Activated CD4-positive, CD25-positive, alpha-beta regulatory T cell (primary cell): ENCODE measurements at places on chromosomes 13 and 19.

DNA sequence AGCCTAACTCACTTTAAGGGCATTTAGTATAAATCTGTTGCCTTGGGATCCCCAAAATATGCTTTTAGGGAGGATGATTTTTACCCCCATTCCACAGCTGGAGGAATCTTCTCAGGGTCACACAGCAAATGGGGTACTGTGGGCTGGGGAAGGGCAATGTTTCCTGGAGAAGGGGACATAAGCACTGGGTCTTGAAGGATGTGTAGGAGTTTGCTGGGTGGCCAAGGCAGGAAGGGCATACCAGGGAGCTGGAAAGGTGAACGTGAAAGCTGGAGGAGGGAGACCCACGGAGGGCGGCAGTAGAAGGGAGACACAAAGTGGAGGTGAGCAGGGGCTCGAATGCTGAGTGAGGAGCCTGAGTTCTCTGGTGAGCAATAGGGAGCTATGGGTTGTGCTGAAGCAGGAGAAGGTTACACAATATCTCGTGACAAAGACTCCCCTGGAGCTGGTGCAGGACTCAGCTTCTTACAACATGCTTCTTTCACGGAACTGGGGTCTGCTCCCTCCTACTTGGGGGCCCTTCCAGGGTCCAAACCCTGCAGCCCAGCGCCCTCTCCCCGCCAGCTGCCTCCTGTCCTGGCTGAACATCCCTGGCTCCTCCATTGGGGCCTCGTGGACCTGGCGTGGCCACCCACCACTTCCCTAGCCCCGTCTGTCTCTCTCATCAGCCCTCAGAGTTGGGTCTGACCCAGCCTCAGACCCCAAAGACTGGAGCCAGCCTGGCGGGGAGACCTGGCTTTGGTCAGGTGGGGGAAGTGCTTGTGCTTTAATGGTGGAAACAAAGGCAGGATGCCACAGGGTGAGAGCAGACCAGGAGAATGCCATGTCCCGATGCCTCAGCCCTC lies 11.1 kb downstream of the CILP2 start:
- DNase-seq = no peak

DNA sequence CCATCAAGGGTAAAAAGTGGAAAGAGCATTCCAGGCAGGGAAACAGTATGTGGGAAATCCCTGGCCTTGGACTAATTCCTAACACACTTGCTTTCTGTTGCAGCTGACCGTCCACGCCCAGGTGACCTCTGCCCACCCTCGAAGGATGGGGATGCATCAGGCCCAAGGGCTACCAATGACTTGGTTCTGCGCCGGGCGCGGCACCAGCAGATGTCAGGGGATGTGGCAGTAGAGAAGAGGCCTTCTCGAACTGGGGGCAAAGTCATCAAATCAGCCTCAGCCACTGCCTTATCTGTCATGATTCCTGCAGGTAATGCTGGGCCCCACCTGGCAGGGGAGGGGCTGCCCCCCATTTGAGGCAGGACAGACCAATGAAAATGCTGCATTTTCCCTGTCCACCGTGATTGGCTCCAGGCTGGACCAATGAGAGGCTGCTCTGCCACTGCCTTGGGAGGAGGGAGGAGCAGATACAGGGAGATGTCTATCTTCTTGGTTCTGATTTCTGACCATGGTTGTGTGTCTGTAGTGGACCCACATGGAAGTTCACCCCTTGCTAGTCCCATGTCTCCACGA lies 12.6 kb downstream of the DNASE2 start:
- DNase-seq = no peak

DNA sequence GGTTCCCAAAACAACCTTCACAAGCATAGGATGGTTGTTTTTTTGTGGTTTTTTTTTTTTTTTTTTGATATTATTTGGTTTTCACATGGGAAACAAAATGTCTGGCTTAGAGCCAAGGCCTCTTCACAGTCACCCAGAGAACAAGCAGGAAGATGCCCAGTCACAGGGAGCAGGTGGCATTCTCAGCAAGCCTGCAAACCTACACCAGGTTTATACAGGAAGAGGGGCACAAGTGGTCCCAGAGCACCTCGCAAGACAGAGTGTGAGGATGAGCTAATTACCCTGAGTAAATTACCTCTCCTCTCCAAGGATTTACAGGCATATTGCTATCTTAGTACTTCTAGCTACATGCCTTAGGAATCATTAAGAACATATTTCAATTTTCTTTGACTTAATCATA lies 1375.6 kb downstream of the EFNB2 start:
- DNase-seq = no peak

DNA sequence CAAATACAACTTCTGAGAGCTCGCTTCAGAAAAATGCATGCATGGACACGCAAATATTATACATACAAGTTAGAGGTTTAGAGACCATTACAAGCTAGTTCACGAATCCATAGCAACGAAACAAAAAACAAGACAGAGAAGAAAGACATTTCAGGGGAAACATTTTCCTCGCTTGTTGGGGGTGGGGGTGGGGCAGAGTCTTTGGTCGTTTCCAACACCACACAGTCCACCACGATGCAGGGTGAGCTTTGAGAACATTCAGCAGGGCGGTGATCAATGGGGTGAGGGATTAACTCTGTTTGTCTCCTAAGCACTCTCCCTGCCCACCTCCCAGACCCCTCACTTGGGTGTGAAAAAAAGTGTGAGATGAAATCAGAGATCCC lies 651 bp downstream of the OXGR1 start:
- no peak for DNase-seq

DNA sequence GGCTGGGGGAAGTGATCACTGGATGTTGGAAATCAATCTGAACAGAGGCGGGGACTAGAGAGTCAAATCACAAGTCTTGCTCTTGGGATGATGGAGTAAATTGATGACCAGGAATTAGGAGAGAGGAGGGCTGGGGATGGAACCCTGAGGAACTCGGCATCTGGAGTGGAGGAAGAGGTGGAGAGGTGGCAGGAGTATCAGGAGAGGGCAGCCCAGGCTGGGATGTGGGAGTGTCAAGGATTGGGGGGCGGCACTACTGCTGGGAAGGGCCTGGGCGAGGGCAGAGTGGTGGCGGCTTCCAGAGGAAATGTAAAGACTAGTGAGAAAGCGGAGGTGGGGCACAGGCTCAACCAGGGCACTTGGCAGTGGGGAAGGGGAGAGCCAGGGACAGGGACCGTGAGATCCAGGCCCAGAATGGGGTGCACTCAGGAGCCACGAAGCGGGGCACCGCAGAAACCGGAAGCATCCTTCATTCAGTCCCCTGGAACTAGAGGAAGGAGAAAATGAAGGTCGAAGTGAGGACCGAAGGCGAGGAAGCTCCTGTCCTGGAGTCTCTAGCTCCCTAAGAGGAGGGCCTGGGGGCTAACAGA lies 81.2 kb upstream of the GPR183 start:
- no peak for DNase-seq

- DNase-seq = no peak
Observed at GRCh38 chr13:37681281-37682032, 82.9 kb upstream of the POSTN start.

GRCh38 chr13:40402931-40403431 lies 263.5 kb downstream of the FOXO1 start:
- no peak for DNase-seq

- no peak for DNase-seq
Observed at GRCh38 chr19:16379521-16380313, 55.1 kb downstream of the KLF2 start.

GRCh38 chr19:4803736-4804695 lies 12.5 kb downstream of the FEM1A start:
- DNase-seq = peak; percentile 43

DNA sequence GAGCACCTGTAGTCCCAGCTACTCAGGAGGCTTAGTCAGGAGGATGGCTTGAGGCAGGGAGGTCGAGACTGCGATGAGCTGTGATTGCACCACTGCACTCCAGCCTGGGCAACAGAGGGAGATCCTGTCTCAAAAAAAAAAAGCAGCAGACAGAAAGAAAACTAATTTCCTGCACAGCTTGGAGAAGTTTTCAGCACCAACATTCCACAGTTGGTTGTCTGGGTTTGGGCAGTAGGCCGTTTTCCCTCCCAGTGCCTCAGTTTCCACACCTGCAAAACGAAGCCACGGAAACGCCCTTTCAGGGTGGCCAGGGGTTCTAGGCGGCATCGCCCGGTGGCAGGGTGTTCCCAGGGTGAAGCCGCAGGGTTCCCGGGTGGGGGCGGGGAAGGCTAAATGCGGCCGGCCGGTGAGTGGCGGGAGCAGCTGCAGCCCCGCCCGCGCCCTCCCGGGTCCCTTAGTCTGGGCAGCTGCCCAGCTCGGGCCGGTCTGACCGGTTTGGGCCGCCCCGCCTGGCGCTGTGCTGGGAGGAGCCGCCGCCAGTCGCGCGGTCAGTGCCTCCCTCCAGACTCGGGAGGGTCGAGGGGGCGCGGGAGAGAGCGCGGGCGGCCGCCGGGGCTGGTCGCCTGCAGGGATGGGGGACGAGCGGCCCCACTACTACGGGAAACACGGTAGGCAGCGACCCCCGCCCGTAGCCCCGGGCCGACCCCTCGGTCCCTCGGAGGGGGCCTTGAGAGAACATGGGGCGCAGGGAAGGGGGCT lies at the start of gene SLC44A2:
SLC44A2 (plus strand) TSS at position 551 of the 759 bp plus-strand sequence; CDS start at position 632, 81 bp downstream.
- DNase-seq = no peak

GRCh38 chr19:50803633-50804419 lies 13.6 kb downstream of the ACP4 start:
- DNase-seq = no peak

DNA sequence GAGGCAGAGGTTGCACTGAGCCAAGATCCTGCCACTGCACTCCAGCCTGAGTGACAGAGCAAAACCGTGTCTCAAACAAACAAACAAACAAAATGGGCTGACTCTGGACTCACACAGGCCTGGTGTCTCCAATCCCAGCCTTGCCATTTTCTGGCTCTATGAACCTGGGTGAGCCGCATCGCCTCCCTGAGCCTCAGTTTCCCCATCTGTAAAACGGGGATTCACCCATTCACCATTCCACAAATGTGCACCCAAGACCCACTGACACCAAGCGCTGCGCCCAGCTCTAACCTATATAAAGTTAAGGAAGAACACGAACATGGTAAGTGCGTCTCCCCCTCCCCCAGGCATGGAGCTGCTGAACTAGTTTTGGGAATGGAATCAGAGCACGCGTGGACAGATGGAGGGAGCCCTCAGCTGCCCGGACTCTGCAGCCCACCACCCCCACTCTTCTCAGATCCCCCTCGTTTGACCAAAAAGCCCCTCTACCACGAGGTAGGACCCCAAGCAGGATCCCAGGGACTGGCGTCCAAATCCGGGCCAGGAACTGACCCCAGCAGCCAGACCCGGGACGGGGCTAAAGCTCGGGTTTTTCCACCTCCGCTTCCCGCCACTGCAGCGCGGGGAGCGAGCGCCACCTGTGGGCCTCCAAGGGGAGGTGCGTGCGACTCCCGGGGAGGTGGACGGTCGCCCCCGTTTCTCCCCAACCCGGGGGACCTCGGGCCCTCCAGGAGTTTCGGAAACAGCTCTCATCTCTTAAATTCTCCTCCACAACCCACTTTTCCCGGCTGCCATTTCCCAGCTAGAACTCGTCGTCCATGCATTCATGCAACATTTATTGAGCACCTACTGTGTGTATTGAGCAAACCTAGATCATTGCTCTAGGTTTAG lies 33.0 kb upstream of the ADGRE5 start:
- DNase-seq = peak; percentile 39

GRCh38 chr13:29105779-29106178 lies 285.6 kb downstream of the MTUS2 start:
- DNase-seq = no peak

- DNase-seq = no peak
Observed at GRCh38 chr19:4338441-4339355, at the start of gene STAP2. TSS of gene STAP2 (minus strand) at chr19:4338827. CDS start at chr19:4338753, 74 bp downstream.

DNA sequence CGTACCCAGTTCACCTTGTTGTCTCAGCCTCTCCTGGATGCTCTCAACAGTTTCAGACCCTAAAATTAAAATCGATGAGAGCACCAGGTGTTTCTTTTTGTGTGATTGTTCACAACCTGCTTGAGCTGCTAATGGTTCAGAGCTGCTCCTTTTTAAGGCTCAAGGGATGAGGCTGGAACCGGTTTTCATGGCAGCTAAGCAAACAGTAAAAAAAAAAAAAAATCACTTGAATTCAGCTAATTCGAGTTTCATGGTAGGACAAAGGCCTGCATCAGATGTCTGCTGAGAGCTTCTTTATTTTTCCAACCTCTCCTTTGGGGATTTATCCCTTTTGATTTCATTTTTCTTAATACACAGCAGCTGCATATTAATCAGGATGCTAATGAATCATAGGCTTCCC lies 6.5 kb downstream of the SYCE2 start:
- no peak for DNase-seq

GRCh38 chr13:65034266-65034665 lies 2195.9 kb downstream of the PCDH9 start:
- no peak for DNase-seq

GRCh38 chr13:79725841-79726240 lies 244.9 kb downstream of the NDFIP2 start:
- no peak for DNase-seq

GRCh38 chr13:94683409-94683808 lies 28.9 kb downstream of the SOX21 start:
- no peak for DNase-seq

DNA sequence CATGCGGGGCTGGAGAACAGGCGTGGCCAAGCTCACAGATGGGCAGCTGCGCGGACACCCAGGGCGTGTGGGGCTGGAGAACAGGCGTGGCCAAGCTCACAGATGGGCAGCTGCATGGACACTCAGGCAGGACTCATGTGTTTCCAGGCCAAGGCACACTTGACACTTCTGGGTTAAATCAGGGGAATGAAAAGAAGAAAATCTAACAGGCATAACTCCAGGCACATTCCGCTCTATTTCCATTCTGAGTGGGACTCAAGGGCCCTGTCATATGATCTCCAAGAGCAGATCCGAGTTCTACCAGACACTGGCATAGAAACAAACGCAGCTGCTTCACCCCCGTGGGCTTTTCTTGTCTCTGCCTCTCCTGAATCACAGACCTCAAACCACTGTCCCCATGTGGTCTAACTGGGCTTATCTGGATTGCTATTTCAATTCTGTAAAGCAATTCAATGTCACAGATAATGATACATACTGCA lies 17.4 kb upstream of the C13orf46 start:
- DNase-seq = no peak

DNA sequence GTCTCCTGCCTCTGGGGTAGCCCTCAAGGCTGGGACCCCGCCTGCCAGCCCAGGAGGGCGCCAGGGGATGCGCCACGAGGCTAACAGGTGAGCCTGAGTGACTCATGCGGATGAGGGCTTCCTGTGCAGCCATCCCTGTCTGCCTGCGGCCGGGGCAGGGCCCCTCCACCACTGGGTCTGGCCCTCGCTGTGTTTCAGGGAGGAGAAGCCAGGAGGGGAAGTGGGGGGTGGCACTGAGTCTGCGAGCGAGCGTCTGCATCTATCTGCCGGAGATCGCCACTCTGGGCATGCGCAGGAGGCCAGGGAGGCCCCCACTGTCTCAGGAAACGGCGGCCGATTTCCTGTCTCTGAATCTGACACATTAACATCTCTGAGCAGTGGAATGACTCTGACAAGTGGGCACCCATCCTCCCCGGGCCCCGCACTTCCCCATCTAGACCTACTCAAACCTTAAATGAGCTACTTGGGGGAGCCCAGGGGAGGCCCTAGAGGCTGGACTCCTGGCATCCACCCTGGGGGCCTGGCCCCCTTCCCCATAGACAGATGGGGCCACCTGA lies 19.7 kb downstream of the RFX1 start:
- peak; percentile 97 for DNase-seq

GRCh38 chr19:29860492-29860891 lies 48.7 kb downstream of the CCNE1 start:
- no peak for DNase-seq

GRCh38 chr13:93976528-93976927 lies 503.0 kb downstream of the DCT start:
- no peak for DNase-seq

GRCh38 chr13:41462427-41462826 lies 5.1 kb downstream of the RGCC start:
- no peak for DNase-seq
